ENCODE measurements at places on chromosomes 2 and 18.

DNA sequence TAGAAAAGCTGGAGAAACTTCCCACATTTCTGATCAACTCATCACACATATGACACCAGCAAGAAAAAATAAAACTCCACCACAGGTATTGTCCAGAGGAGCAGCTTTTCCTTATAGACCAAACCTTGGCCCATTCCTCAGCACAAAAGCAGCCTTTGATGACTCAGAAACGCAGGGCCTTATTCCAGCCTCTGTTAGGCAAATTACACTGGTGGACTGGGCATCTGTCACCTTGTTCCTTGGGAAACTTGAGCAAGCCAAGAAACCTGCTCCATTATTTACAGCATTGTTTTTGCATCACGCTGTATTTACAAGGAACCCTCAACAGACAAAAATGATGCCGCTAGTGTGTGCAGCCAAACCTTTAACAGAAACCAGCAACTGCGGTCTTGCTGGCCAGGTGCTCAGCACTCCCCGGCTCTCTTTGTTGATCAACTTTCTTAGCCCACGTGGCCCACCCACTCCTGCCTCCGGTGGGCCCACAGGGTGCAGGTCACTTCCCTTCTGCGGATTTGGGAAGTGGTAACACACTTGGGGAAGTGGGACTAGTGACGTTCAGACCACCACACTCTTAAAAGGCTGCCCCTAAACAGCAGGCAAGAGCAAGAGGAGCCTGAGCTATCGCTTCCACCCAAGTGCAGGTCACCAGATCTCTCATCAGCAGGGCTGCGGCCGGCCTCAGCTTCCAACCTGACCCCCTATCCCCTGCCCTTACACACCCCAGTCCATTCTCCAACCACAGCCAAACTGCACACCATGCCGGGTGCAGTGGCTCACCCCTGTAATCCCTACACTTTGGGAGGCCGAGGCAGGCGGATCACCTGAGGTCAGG, 1.5 kb downstream of the AP1S3 start:
- no peak for DNase-seq

DNA sequence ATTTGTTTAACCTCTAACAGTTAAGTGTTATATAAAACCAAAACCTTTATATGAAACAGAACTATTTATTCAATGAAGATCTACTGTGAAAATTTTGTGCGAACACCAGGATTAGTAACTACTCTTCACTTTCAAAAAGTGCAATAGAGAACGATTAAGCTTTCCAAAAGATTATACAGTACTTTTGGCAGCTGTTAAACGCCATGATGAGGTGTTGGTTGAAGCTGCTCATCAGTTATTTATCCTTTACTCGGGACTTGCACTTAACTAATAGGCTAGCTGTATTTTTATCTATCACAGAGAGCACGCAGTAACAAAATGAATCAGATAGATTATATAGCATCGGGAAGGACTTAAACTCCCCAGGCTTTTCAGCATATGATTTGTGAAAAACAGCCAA, 113.6 kb downstream of the GCA start:
- DNase-seq, result no peak

DNA sequence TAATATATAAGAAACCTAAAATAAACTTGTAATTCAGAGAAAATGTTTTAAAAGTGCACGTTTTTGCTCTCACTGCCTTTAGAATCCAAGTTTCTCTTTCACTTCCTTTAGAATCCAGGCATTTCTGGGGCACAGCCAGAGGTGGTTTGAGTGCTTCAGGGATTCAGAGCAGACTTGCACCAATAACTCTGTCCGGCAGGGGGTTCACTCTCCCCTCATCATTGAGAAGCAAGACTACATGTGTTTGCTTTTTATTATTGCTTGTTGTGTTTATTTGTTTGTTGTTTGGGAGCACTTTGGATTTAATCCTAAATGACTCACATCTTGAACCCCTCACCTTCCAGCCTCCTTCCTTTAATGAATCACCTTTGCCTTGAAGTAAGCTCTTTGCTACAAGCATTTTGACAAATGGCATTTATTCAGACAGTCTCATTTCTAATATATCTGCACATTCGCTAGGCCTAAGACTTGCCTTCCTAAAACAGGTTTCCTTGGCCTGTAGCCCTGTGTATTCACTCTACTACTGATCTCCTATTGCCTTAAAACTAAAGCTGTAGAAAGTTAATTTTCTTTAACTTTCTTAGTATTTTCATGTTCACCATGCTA, 233.5 kb upstream of the ATP5MC3 start:
- DNase-seq, result no peak

- DNase-seq, result no peak
Measured at GRCh38 chr2:15950088-15950952, 10.0 kb downstream of the MYCN start.

DNA sequence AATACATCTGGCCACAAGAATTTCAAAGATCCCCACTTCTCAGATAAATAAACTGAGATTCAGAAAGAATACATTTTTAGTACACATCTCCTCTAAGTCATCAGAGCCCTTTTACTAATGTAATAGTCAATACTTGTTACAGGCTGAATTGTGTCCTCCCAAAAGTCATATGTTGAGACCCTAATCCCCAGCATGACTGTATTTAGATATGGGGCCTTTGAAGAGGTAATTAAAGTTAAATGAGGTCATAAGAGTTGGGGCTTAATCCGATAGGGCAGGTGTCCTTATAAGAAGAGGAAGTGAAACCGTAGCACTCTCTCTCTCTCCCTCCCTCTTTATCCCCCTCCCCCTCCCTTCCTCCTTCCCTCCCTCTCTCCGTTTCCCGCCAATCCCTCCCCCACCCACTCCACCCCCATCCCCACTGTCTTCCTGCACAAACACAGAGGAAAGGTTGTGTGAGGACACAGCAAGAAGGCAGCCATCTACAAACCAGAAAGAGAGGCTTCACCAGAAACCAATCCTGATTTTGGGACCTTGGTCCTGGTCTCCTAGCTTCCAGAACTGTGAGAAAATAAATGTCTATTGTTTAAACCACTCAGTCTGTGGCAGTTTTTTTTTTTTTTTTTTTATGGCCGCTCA, 66.6 kb upstream of the ZNF397 start:
- no peak for DNase-seq

GRCh38 chr18:59008302-59008974, 131.2 kb upstream of the SEC11C start:
- no peak for DNase-seq

GRCh38 chr2:225894236-225894980, 494.9 kb downstream of the NYAP2 start:
- no peak for DNase-seq

- no peak for DNase-seq
Measured at GRCh38 chr2:100256849-100257248, 65.5 kb downstream of the LONRF2 start.

DNA sequence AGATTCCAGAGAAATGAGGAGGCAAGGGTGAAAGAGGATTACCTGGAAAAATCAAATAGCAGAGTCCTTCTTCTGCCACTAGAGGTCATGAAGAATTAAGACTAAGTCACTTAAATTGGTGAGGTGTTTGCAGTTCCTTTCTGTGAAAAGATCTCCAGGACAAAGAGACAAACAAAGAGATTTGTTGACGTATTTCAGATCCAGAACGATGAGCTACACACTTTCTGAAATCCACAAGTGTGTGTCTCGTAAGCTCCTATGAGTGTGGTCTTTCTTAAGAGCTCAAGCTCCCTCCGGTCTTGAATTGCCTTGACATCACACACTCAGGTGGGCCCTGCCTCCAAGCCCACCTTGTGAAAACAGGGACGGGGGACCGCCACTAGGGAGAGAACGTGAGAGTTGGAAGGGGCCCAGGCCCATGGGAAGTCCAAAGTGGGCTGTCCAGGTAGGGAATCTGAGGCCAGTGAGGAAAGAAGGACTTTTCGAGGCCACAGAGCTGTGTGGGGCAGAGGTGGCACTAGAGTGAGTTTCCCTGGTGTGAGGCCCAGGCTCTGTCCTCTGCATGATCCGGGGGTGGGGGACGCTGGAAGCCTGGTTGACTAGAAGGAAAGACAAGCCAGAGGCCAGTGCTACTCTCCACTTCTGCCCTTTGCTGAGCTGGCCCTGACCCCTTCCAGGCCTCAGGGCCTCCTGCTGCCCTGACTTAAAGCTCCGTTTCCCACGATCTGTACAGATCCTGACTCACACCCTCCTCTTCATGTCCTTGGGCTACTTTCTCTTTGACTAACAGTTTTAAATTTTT, 168.1 kb upstream of the NCK2 start:
- no peak for DNase-seq

DNA sequence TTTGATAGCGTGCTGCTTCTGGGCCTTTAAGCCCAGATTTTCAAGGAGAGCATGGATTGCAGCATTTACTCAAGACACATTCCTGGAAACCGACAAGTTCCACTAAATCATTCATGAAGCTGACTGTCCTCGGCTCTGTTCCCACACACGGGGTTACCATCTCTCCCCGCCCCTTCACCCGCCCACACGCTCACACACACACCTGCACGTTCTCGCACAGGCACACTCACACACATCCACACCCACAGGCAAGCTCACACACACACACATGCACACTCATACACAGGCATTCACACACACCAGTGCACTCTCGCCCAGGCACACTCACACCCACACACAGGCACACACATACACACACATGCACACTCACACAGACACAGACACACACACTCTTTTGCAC, 150.0 kb upstream of the AGAP1 start:
- no peak for DNase-seq

GRCh38 chr2:136115183-136115761, 2.7 kb downstream of the CXCR4 start:
- DNase-seq, result no peak

GRCh38 chr18:36398419-36398818, 100.9 kb downstream of the FHOD3 start:
- no peak for DNase-seq

DNA sequence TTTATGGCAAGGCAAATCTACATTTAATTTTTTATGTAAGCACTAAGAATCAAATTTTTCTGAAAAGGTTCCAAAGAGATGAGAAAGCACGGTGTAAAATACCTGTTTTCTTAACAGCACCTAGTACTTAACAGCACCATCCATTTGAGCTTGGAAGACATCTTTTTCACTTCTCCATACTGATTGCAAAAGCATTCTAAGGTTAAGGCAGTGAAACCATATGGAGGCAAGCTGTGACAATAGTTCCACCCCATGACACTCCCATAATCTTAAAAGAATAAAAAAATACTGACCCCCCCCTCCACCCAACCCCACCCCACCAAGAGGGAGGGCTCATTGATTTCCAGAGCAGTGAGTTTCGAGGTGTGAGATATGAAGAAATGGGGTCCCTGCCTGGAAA, 60.6 kb downstream of the ZCCHC2 start:
- DNase-seq, result no peak

GRCh38 chr2:139293992-139294548, 513.9 kb upstream of the NXPH2 start:
- no peak for DNase-seq

GRCh38 chr2:136582628-136583205, 182.6 kb upstream of the THSD7B start:
- DNase-seq, result no peak

- DNase-seq, result no peak
Measured at GRCh38 chr18:34221971-34222306, 2.8 kb downstream of the NOL4 start.

GRCh38 chr2:162749994-162750393, 88.6 kb downstream of the KCNH7 start:
- DNase-seq, result no peak

- DNase-seq, result no peak
Measured at GRCh38 chr2:216405588-216405987, 6.7 kb upstream of the SMARCAL1 start.

- DNase-seq, result no peak
Measured at GRCh38 chr2:10527585-10527984, 79.5 kb upstream of the ODC1 start.

Data from T-helper 9 cell (primary cell).